SJCRH30 (cell line): ENCODE measurements at places on chromosomes 2 and 18. TPM values are rescaled to one million over a fixed set of nuclear protein-coding genes. Genes with fewer than 3 reads are reported as not detected.

Gene PRSS56
- total RNA-seq = 0.38 and 0.48 TPM in 2 replicates

Gene ATP6V1B1
- total RNA-seq = 1.6 and 2.0 TPM in 2 replicates

Gene ERMN
- not detected in 2 replicates for total RNA-seq

Gene RNF144A
- 14.4 and 14.9 TPM in 2 replicates for total RNA-seq

Gene MYCN
- 185 and 190 TPM in 2 replicates for total RNA-seq

Gene DSEL
- total RNA-seq = 21.5 and 24.6 TPM in 2 replicates
